Right renal cortex interstitium (tissue), 3 donors: ENCODE measurements at places on chromosomes 5 and 9.

GRCh38 chr9:4318741-4319140, 18.9 kb upstream of the GLIS3 start:
- DNase-seq: no peak

DNA sequence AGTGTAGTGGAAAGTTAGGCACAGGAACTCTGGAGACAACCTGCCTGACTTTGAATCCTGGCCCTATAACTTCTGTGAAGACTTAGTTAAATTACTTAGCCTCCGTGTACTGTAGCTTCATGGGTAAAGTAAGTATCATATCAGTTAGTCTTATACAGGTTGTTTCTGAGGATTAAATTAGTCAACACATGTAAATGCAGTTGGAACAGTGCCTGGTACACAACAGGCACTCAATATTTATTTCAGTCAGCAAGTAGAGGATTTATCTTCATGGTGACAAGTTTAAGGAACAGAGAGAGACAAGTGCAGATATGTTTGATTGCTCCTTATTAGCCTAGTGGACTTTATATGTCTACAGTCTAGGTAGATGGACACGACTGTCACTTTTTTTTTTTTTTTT, 2.7 kb downstream of the TSLP start:
- DNase-seq: no peak

DNA sequence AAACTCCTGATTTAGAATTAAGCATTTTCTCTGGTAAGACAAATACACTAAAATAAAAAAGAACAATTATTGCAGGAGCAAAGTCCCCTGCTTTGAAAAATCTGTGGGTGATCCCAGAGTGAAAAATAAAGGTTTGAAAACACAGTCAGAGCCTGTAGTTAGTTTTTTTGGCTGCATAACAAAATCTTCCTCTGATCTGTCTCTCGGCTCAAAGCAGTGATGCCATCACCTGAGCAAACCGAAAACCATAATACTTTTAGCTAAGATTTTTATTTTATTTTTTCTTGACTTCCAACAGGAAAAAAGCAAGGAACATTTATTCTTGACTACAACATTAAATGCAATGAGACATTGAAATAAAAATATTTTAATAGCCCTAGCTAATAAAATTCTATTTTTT, 1.2 kb downstream of the CDH18 start:
- no peak for DNase-seq

DNA sequence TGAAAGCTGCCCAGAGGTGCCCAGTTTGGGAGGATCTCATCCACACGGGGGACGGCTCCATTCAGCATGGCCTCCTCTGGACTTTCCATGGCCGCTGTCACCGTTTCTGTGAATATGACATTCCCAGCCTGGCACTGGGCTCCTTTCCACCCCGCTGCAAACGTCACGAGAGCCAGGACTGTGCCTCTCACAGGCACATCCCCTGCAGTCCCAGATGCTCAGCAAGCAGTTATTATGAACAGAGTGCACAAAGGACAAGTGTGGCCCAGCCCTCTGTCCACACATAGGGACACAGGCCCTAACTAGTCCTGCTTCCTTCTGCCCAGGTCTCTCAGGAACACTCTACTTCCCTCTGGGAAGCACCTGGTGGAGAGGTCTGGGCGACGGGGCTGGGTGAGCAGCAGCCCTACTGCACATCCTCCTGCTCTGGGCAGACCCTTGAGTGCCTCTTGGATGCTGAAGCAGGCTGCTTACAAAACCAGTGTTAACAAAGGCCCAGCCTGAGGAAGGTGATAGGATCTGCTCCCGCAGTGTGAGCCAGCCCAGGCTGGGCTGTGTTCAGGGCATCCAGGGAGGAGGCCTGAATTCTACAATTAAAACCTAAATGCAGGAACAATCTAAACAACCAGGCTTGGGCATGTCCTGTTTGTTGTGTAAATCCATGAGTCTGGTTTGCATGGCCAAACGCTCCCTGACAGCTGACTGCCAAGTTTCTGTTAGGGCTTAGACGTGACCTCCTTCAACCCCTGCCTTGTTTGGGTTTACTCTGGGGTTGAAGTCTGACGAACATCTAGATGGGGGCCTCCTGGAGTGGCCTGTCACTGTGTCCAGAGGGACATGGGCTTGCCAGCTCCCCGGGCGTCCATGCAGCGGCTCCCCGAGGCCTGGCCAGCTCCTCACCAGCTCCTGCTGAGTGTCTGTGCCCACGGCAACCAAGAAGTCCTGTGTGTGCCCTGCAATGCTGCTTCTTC, 269.8 kb downstream of the GADD45G start:
- DNase-seq: no peak

- DNase-seq: no peak
Measured at GRCh38 chr9:76926324-76926741, 20.4 kb upstream of the PRUNE2 start.

DNA sequence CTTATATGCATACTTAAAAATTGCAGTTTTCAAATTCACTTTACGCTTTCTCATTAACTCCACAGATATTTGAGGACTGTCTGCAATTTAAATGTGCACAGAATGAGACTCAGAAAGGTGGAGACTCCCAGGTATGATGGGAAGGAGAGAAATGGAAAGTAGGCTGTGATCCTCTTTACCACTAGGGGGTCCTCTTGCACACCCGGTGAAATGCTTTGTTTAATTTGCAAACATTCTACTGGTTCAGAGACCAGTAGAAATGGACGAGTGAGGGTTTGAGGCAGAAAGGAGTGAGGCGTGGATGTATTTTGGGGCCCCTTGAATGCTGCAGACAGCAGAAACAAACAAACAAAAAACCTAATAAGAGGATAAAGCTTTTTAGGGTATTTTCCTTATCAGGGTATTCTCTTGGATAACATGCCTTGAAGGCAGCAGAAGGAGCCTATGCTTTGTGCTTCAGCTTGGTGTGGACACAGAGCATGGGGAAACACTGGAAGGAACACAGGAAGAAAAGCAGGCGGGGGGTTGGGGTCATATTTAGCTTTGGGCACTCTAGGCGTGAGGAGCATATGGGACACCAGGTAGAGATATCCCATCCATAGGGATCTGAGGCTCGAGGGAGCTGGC, 410.1 kb downstream of the DMRT2 start:
- DNase-seq: no peak

DNA sequence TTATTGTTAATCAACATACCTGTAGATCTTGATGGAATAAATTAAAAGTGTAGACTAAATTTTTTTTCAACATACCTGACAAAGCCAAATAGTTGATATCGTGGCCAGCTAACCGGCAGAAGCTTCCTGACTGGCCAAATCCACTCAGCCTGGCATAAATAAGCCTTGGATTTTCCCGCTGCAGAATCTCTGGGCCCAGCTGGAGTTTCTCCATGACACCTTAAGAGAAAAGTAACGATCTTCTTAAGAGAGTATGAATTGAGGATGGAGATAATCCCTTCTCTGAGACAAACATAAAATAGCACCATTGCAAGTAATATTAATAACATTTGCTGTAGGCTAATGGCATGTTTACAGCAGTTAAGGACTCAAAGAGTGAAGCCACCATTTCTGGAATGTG, 2.2 kb downstream of the AMACR start:
- no peak for DNase-seq

- DNase-seq: no peak
Measured at GRCh38 chr5:79546782-79547428, 33.0 kb upstream of the HOMER1 start.

- DNase-seq: no peak
Measured at GRCh38 chr5:16410338-16410737, 55.3 kb downstream of the ZNF622 start.

GRCh38 chr5:121285801-121286521, 565.7 kb upstream of the FTMT start:
- DNase-seq: no peak

DNA sequence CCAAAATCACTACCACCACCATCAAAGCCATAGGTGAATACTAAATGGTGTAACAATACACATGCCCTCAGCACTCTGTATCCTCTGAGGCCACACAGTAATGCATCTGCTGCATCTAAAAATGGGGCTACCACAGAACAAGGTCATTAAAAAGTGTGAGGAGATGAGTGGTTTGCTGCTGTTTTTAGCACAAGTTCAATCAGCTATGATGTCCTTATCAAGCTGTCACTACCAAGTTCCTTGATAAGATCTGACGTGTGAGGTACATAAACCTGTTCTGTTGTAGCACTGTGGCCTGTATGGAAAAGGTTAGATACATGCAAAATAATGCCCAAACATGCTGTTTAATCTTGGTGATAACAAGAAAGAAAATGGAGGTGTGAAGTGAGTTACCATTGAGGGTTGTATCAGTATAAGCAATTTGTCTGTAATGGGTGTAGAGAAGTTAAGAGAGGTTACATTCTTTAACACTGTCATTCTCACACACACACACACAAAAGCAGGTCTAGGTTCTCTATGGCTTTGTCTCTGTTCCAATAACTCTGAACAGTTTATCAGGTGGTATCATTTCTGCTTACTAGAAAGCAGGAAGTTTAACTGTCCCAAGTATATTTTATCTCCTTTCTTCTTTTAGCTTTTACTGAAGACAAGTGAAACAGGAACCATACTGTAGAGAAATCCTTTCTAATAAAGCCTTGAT, 252.9 kb downstream of the CWC27 start:
- DNase-seq: no peak

DNA sequence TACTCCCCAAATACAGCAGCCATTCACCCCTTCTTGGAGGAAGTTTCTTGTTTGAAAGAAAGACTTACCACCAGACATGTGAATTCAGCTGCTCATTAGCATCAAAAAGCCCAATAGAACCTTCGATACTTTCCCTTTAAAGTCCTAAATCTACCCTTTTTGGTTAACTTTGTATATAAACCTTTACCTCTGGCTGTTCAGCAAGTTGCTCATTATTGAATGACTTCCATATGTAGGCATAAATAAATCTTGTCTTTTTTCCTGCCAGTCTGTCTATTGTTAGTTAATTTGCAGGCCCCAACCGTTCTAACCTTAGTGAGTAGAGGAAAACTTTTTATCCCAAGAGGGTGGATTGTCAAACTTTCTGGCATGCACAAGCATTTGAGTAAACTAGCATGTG, 27.9 kb upstream of the FBXL17 start:
- DNase-seq: no peak

DNA sequence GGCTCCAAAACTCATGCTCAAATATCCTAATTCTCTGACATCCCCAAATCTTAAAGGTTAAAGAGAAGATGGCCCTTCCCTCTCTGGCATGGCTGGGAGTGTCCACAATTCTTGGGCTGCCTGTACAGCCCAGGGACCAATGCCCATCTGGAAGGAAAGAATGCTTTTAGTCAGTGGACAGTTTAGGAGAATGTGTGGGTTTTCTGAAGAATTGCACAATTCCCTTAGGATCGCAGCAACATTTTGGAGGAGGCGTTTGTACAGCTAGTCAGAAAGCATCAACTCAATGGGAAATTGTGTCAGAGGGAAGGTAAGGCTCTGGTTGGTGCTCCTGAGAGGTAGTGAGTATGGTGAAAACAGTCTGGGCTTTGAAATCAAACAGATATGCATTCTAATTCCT, 15.0 kb downstream of the FAM193B start:
- no peak for DNase-seq

GRCh38 chr9:110050925-110051355, 157.0 kb downstream of the C9orf152 start:
- DNase-seq: no peak

DNA sequence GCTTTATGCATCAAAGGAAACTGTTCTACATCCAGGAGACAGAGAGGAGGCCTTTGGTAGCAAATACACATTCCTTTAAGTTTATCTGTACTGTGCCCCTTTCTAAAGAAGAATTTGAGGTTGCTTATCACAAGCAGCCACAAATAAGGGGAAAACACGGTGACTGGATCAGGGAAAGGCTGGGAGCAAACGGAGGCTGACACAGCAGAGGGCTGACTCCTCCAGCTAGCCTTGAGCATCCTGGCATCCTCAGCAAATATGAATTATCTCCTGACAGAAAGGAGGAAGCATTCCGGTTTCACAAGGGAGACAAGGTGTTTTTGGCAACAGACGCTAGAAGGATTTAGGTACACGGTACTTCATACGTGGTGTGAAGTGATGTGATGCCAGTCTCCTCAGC, 133.5 kb downstream of the DCP2 start:
- DNase-seq: no peak

DNA sequence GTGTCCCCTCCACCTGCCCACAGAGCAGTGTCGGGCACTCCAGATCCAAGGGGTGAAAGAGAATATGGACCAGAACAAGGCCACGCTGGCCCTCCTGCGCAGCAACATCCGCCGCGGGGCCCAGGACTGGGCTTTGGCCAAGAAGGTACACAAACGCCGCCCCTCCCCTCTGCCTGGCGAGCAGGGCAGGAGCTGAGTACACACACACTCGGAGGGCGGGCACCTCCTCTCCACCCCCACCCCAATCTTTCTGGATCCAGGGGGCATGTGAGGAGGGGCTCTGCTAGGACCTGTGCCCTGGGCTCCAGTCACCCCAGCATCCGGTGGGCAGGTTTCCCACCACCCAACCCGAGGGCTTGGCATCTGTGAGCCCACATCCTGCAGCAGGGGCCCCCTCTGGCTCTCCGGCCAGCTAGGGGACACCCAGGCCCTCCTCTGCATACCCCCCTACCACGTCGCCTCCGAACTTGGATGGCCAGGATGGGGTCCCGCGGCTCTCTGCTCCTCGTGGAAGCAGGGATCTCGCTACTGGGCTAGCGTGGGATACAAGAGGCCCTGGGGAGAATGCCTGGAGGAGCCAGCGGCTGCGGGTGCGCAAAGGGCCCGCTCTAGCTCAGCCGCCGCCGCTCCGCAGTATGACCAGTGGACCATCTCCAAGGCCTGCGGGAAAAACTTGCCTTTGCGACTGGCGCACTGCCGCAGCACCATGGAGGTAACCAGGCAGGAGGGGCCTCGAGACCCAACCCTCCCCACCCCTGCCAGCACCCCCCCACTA, 3.1 kb downstream of the CCDC183 start:
- no peak for DNase-seq

GRCh38 chr5:119356612-119357188, 881 bp downstream of the TNFAIP8 start:
- DNase-seq: no peak

- no peak for DNase-seq
Measured at GRCh38 chr5:168842571-168843205, 263.5 kb upstream of the PANK3 start.

- DNase-seq: no peak
Measured at GRCh38 chr9:87238545-87238944, 259.1 kb upstream of the DAPK1 start.

DNA sequence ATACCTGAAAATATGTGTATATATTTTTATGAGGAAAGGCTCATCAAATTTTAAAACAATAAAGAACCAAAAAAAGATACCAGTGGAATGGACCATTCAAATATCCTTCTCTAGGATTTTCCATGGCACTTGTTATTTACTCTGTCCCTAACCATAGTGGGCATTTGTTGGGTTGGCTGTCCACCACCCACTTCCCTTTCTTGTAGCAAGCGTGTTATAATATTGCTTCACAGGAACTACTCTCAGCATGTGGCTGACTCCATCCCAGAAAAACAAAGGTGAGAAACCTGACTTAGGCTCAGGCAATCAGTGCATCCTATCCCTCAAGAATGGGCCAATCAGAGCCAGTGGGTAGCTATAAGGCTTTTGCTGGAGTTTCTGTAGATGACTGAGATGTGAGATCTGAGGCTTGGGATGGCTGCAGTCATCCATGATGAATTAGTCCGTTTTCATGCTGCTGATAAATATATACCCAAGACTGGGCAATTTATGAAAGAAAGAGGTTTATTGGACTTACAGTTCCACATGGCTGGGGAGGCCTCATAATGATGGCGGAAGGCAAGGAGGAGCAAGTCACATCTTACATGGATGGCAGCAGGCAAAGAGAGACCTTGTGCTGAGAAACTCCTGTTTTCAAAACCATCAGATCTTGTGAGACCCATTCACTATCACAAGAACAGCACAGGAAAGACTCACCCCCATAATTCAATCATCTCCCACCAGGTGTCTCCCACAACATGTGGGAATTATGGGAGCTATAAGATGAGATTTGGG, 17.2 kb downstream of the C5orf63 start:
- DNase-seq: no peak
